ENCODE measurements at places on chromosomes 16 and 17.

- DNase-seq, result no peak
These were observed 7.4 kb upstream of the GOSR2 start for GRCh38 chr17:46915596-46915995.

DNA sequence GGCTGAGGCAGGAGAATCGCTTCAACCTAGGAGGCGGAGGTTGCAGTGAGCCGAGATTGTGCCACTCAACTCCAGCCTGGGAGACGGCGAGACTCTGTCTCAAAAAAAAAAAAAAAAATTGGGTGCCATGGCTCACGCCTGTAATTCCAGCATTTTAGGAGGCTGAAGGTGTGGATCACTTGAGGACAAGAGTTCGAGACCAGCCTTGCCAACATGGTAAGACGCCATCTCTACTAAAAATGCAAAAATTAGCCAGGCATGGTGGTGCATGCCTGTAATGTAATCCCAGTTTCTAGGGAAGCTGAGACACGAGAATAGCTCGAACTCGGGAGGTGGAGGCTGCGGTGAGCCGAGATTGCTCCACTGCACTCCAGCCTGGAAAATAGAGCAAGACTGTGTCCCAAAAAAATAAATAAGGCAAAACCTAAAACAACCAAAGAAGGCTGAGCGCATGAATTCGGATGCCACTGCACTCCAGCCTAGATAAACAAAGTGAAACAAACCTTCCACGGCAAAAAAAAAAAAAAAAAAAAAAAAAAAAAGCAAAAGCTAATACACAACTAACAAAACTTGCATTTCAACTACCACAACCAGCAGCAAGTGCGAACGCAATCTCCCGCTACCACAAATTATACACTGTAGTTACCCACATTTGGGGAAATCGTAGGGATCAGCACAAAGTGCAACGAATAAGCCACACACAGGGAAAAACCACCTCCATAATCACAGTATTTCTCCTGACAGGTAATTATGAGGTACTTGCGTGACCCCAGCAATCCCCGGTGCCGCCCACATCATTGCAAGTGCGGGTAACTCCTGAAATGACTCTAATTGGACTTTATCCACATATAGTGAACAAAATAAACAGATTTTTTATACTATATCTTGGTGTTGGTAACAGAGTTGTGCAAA lies 25.6 kb downstream of the TEX14 start:
- no peak for DNase-seq

- DNase-seq, result no peak
These were observed 43.4 kb downstream of the COX4I1 start for GRCh38 chr16:85842848-85843247.

- no peak for DNase-seq
These were observed 6.3 kb upstream of the ABCC1 start for GRCh38 chr16:15942931-15943690.

DNA sequence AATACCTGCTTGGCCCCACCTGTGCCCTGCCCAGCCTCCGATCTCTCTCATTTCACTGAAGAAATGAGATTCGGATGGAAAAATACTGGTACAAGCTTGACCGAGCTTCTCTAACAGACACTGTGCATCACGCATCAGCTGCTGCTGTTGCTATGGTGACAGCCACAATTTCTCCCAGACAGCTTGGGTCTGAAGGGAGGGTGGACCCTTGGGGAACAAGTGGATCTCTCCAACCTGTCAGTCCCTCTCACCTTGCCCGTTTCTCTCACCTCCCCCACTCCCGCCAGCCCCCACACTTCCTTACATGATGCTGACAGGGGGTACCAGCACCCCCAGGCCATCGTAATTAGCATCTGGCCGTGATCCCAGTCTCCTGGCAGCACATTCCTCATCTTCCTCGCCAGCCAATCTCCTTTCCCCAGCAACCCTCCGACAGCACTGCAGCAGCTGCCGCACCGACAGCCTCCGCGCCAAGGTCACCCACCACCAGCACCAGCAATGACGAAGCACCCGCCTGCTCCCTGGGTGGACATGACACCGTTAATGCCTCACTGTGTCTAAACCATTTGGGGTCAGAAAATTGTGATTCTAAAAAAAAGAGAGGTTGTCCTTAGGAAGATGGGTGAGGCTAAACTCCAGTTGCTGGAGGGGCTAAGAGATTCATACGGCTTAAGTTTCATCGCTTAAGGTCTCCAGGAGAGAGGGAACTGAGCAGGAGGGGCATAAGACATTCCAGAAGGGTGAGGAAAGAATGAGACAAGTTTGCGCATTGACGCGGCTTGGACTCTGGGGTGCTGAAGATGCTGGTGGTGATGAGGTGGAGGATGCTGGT lies 58.6 kb upstream of the TNRC6A start:
- no peak for DNase-seq

- DNase-seq, result no peak
These were observed 27.4 kb downstream of the STH start for GRCh38 chr17:46026166-46027047.

- DNase-seq, result no peak
These were observed 674 bp downstream of the TAF15 start for GRCh38 chr17:35809855-35810461.

DNA sequence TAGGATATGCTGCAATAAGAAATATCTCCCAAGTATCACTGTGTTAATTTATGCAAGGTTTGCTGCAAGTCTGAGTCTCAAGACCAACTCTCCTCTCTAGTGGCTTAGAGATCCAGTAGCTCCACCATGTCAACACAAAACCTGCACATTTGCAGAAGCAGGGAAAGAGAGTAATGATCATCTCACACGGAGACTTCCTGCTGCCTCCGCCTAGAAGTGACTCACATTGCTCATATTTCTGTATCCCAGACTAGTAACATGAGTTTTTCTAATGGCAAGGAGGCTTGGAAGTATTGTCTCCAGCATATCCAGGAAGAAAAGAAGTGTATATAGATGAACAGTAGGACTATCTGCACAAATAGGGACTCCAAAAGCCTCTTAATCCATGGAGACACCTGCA lies 15.0 kb upstream of the IRX6 start:
- no peak for DNase-seq

DNA sequence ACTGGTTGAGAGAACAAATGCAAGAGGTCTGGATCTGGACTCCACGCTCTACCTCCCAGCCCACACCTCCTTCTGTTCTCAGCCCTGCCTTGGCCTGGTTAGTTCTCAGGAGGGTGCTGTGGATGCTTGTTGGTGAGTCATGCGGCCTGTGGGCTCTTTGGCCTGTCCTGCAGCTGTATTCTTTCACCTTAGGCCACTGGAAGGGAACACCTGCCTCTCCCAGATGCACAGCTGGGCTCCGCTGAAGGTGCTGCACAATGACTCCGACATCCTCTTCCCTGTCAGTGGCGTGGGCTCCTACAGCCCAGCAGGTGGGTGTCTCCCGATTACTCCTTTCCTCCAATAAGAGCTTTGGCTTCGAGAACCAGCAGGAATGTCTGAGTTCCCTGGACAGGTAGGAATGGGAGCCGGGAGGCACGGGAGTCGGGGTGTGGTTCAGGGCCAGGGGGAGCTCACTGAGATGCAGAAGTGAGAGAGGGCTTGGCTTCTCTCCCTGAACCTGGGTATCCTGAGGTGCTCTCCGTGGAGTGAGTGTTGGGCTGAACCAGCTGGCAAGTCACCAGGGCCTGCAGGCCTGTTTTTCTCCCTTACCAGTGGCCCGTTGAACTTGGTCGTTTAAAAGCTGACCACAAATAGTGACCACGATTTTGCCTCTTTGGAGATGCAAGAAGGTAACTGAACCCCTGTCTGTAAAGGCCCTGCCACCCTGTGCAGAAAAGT lies 85.0 kb downstream of the SNX29 start:
- no peak for DNase-seq

Measured in activated CD8-positive, alpha-beta memory T cell treated with anti-CD3 and anti-CD28 coated beads for 4 hours (primary cell).